ENCODE measurements at places on chromosomes 5 and 9.
A peak's percentile ranks its signal among the peaks of the same experiment; 100 is the strongest.

DNA sequence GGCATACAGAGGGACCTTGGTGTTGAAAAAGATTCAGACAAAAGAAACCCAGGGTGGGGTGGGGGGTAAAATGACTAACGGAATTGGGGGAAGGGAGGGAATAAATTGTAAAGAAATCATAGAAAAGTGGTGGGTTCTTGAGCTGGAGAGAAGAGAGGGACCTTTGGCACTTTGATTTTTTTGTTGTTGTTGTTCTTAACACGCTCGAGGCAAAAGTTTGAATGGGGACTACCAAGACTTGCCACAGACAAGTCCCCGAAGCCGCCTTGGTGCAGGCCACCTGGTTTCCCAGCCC, 616 bp downstream of the VCAN start:
- no peak for DNase-seq

DNA sequence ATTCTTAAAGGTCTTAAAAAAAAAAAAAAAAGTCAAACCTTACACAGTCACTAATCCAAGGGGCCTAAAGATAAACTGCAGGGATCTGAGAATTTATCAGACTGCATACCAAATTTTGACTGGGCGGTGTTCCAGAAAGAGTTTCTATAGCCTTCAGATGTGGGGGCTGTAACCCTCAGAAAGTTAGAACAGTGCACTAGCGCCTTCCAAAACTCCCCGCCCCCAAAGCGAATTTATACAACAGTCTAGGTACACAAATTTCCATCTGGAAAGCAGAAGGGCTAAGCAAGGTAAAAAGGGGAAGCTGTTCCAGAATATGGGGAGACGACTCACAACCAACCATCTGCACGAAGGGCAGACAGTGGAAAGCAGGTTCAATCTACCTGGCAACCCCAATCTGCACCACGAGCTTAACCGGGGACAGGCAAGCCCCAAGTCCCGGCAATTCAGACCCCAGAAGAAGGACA, 813 bp downstream of the ERMP1 start:
- peak; percentile 20 for DNase-seq

DNA sequence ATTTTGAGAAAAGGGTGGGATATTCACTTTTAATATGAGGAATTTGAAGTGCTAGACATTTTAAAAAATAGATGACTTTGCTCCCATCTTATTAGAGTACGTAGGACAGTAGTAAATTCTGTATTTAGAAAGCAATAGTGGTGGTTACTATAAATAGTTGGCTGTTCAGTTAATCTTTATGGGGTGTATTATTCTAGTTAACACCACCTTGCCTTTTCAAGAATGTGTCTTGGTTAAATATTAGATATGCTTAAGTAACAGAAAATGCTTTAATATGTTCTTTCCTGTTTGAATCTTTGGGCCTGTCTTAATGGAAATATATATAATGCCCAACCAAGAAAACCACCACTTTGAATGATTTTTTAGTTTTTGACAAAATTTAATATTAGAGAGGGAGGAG, 608.7 kb upstream of the FAM174A start:
- no peak for DNase-seq

DNA sequence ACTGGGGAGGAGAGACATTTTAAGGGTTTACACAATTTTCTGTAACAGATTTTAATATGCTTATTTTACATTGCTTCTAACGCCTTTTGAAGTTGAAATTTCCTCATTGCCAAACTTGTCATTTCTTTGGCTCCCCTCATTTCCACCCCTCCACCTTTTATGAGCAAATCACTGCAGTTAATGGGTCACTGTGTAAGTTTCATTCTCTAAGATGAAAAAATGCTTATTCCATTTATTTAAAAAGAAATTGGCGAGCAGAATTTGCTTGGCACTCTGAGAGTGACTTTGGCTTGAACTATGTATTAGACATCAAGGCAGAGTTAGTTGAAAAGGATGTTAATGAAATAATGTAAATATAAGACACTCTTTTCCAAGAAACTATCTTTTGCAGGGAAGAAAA, 66.6 kb downstream of the ITGA1 start:
- no peak for DNase-seq

- DNase-seq, result no peak
Observed at GRCh38 chr9:104882566-104882965, 45.4 kb downstream of the ABCA1 start.

DNA sequence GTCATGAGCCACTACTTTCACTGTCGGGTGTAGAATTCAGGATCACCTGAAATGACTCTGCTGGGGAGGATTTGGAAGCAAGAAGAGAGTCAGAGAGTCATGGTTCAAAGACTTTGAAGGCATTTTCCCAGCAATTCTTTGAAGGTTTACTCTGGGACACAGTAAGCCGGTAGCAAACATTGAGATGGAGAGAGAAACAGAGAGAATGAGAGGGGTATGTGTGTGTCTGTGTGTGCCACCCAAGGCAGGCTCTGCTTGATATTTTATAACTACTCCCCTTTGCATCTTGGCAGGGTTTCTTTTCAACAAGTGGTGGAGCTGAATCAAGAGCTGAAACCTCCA, 89.8 kb downstream of the ANKRD55 start:
- DNase-seq, result no peak

DNA sequence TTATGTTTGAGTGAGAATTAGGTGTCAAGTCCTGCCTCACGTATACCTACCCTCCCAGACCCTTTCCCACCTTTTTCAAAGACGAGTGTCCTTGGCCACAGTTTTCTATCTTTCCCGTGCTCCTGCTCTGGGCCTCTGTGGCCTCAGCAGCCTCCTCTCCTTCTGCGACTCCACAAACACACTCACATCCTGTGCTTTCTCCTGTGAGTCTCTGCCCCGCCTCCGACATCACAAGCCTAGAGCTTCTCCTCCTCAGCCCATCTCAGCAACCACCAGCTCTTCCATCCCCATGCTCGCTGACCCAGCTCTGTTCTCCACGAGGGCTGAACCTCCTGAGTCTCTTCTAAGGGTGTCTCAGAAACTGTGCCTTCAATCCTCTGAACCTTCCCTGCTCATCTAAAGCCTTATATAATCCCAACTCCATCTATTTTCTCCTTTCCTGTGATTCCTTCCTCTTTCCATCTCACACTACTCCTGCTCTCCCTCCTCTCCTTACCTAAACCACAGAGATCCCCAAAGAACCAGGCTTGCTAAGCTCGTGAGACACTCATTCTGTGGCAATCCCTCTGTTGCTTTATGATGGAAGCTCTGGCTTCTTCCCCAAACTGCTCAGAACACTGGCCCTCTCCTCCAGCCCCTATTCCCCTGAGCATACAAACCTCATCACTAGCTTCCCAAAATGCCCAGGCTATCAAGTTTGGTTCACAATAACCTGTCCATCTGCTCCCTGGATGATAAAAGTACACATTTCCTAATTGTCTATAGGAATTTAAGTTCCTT, 55.2 kb downstream of the RASEF start:
- DNase-seq, result no peak

DNA sequence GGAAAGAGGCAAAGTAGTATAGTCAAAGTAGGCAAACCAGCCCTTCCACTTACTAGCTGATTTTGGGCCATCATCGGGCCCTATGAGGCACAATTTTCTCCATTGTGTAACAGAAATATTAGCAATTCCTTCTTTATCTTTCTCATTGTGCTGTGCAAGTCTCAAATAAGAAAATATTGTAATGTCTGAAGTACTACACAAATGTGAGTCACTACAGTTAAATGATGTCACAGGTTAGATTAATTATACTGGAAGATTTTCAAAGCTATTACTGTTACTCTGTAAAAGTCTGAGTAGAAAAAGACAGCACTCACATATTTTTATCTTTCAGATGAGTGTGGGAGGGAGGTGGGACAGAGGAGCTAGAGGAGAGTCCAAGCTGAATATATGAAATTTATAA, 12.4 kb upstream of the TMC1 start:
- no peak for DNase-seq

- DNase-seq, result no peak
Observed at GRCh38 chr5:107466233-107466769, 204.4 kb downstream of the EFNA5 start.

DNA sequence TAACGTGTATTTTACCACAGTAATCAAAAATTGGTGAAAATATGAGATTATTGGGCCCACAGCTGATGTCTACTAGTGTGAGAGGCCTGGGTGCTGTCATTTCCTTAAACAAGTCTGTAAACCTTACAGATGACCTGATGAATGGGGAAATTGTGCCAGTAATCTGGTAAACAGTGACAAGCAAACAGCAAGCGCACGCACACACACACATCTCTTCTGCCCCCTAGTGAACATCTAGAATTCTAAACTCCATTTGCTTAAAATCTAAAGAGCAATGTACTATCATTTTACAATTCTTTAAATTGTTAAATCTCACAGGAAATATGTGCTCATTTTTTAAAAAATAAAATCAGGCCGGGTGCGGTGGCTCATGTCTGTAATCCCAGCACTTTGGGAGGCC, 7.5 kb upstream of the RAPGEF1 start:
- no peak for DNase-seq

GRCh38 chr5:56039985-56040384, 45.2 kb upstream of the IL6ST start:
- no peak for DNase-seq

GRCh38 chr5:114319821-114320220, 42.0 kb upstream of the KCNN2 start:
- no peak for DNase-seq

DNA sequence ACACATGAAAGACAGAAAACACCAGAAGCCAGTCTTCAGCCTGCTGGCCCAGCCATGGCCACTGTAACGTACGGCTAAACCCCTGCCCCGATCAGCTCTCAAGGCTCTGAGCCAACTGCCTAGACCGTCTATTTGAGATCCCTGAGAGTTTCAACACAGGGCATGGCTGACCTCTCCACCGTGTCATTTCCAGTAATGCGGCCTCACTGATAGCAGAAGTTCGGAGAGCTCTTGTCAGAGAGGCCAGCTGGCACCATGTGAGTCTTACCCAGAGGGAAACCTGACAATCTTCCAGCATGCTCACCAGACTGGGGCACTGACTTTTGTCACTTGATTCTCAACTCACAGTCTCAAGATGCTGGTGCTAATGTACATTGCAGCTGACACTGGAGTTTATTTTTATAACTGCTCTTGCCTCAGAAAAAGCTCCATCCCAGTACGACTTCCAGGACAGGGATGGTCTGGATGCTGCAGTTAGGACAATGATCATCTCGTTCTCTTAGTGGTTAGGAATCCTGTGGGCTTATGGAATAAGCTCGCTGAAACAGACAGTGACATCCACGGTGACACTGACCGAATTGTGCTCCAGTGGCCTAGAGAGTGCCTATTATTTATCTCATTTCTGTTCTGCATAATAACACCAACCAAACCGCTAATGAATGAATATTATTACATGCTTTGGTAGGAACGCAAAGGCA, 372.7 kb downstream of the ICE1 start:
- no peak for DNase-seq

- no peak for DNase-seq
Observed at GRCh38 chr9:89988458-89988857, 383.6 kb downstream of the GADD45G start.

DNA sequence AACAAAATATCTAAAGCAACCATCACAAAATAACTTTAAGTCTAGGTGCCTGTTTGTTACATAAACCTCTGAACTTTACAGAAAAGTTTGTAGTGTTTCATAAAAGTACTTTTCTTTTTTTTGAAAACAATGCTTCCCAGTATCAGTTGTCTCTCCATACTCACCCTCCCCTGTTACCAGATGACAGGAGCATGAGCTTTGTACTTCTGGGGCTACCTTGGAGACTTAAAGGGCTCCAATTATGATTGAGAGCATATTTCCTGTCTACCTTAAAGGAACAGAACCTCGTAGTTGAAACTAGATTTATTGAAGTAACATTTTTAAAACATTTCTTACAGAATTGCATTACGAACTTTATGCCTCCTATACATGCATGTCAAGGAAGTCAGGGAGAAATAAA, 55.4 kb upstream of the PPP1R2B start:
- DNase-seq, result no peak

GRCh38 chr9:36214571-36214970, 23.9 kb downstream of the CLTA start:
- no peak for DNase-seq

DNA sequence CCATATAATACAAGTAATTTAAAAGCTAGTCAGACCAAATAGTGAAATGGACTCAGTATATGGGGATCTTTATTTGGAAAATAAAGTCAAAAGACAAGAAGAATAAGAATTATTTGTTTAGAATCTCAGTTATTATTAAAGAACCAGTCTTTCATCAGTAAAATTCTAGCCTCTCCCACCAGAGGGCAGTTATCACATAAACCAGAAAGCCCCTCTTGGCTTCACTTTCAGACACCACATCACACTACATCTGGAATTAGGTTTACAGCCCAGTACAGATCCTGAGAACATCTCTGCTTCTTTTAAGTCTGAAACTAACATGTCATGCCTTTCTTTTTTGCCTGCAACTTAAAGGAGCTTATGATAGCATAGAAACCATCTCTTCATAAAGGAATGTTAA, 12.2 kb upstream of the HSPB3 start:
- no peak for DNase-seq

DNA sequence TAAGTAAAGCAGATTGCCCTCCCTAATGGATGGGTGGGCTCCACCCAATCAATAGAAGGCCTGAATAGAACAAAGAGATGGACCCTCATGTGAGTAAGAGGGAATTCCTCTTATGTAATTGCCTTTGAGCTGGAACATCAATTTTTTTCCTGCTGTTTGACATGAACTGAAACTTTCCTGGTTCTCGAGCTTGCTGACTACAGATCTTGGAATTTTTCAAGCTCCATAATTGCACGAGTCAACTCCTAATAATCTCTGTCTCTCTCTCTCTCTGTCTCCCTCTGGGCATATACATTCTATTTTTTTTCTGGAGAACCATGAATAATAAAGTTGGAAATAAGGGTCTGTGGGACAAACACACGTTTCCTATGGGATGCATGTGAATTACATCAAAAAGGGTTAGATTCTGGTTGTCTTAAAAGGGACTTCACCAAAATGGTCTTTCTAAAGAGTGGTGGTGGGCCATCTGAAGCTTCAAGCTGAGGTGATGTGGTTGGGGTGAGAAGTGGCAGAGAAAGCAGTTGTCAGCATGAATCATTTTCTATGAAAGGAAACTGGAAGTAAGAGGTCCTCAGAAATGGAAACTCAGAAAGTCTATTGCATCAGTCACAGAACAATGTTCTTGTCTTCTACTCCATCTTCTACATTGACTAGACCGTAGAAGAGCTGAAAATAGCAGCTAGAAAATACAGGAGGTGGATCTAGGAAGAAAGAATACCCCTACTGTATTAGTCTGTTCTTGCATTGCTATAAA, 47.0 kb upstream of the HOMER1 start:
- DNase-seq, result no peak

DNA sequence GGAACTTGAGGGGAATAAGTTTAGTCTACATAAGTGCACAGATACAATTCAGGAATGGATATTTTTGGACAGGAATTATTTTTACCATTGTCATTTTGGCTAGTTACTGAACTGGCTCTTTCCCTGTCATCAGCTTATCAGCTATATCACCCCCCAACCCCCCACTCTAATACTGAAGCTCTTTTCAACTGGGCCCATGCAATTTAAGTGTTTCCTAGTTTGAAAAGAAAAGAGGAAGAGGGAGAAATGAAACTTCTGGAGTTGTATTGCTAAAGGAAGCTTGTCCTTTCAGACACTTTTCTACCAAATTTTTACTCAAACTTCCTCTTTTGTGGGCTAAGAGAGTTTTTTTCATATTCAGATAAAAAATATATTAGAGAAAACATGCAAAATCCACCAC, 18.5 kb upstream of the TIMD4 start:
- DNase-seq, result no peak

All from iPS DF 19.7 (cell line).